ENCODE measurements at places on chromosomes 16 and 17.

GRCh38 chr17:38879878-38880665, 10.2 kb downstream of the LASP1 start:
- DNase-seq = no peak

GRCh38 chr17:34177642-34178041, 77.4 kb upstream of the CCL2 start:
- DNase-seq = no peak

DNA sequence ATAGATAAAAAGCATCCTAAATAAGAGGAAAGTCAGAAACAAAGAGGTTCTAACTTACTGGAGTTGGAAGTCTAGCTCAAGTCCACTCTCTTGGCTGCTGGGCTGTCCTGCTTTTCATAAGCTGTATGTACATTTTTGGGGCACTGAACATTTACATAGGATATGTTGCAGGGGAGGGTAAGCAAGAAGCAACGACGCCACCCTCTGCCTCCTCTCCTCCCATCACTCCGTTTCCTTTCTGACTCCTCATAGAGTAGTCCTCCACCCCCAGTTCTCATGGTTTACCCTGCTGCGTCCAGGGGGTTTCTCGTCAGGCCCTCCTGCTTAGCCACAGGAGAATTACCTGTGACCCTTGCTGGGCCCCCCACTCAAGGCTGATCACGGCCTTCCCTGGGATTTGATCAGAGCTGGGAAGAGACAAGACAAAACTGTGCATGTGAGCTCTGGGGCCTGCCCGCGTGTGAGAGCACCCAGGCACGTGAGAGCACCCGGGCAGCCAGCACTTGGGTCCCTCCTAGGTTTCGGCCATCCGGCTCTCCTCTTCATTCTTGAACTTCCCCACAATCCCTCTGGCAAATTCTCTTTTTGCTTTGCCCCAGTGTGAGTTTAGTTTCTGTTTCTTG, 37.1 kb downstream of the TMEM11 start:
- no peak for DNase-seq

DNA sequence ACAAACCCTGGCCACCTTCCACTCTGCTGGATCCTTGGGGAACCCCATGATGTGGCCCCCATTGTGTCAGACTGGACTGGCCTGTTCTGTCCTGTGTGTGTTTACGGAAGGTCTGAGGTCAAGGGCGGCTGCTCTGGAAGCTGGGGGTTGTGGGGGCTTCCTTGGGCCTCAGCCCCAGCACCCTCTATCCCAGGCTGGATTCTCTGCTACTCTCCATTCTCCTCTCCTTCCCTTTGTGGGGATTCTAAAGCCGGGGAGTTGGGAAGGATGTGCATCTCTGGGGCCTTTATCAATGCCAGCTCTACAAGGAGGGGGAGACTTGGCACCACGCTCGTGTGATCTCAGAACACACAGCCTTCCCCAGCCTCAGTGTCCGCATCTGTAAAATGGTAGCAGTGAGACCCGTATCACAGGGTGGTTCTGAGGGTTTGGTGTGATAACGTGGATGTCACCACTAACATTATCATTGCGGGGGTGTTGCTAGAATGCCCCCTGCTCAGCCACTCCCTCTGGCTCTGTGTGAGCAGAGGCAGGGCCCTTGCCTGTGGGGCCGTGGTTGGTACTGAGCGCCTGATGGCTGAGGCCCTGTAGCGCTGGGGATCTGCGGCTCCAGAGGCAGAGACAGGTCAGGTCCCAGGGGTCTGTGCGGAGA, 18.1 kb downstream of the ADGRG1 start:
- no peak for DNase-seq

GRCh38 chr17:57099165-57099564, 14.1 kb downstream of the AKAP1 start:
- no peak for DNase-seq

DNA sequence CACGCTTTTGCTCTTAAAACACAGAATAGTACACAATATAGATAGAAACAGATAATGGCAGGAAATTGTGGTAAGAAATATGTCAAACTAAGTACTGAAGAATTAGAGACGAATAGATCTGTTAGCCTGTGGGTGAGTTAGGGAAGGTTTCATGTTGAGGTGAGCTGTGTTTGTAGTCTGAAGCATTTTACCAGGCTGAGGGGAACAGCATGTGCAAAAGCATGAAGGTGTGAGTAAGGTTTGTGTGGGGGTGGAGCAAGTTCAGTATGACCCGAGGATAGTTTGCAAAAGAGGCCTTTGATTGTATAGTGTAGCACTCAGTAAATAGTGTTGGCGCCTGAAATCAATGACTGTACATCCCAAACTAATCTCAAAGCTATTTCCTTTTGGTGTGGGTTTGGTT, 13.8 kb downstream of the IGSF6 start:
- DNase-seq = no peak

- no peak for DNase-seq
Measured at GRCh38 chr17:42294469-42295398, 6.4 kb downstream of the STAT5A start.

DNA sequence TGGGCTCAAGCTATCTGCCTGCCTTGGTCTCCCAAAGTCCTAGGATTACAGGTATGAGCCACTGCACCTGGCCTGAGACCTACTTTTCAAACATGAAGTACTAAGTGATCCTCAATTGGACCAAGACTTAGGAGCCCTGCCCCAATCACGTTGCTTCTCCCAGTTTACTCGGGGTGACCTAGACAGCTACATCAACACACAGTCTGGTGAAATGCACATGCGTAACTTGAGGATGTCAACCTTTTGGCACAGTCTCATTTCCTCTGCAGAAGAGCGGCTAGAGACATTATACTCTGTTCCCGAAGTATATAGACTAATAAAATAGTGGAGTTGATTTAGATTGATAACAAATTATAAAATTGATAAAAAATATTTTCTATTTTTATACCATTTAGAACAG, 17.1 kb downstream of the FTO start:
- DNase-seq = no peak

DNA sequence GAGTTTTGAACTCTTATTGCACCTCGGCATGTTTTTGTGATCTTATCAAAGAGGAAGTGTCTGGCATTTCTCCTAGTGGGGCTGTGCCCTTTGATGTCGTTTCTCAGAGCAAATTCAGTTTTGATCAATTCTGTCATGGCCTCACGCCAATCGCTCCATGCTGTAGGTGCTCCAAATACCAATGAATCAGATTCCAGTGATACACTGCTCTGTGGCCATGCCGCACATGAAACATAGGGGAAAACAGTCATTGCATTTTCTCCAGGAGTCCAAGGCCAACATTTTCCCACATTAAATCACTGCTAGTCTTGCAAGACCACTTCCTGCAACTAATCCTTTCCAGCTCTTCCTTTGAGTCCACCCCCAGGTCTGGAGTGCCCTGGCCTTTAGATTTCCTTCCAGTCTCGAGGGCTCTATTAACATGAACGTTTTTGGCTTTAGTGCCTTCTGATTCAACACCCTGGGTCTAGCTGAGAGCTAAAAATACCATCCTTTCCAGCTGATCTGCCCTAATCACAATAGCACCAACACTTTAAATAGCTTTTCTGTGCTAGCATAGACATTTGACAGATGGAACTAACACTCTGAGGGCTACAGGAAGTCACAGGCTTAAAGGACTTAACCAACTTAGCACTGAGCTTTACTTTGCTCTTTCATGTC, 18.2 kb upstream of the RASL10B start:
- no peak for DNase-seq

DNA sequence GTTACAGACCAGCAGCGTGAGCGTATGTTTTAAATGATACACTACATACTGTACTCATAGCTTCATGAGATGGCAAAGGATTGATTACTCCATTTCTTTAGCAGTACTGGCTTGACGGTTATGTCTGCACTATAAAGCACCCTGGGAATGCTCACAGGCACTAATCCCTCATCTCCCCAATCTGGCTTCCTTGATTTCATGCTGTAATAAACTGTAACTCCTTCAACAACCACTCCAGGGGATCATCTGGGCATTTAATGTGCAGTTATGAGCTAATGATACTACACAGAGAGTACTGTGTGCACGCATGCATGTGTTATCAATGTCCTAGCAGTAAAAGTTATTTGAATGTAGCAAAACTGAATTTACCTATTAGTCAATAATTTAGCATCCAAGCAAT, 20.2 kb downstream of the MEIOB start:
- no peak for DNase-seq

- DNase-seq = no peak
Measured at GRCh38 chr17:29156781-29157180, 23.4 kb downstream of the MYO18A start.

DNA sequence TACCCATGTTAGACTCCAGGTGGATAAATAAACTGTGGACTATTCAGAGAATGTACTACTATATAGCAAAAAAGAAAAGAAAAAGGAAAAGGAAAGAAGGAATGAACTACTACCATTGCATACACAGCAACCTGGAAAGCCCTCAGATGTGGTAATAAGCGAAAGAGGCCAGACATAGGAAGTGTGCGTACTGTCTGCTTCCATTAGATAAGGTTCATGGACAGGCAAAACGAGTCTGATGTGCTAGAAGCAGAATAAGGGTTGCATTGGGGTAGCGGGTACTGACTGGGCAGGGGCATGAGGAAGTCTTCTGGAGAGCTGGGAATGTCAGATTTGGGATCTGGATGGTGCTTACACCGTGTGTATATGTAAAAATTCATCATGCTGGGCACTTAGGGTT, 21.8 kb downstream of the CLEC16A start:
- DNase-seq = no peak

DNA sequence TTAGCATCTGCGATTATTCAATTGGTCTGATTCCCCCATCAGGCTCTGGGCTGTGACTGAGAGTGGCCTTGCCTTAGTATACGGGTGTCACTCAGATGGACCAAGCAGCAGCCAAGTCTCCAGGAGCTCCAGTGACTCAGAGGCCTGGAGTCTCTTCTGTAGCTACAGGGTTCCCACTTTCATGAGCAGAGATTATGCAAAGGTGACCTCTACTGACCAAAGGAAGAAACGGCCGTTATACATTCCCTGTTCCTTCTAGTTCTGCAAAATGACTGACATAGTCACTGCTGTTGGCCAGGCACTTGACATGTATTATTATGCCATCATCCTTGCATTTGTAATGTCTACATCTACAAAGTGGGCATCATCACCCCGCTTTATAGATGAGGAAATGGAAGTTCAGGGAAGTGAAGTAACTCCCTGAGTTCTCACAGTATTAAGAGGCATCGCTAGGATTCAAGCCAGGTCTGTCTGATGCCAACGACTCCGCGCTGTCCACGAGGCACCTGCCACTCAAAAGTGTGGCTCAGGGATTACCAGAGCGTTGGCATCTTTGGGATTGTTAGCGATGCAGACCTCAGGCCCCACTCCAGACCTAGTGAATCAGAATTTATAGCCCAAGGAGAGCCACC, 23.3 kb downstream of the SLC38A7 start:
- no peak for DNase-seq

DNA sequence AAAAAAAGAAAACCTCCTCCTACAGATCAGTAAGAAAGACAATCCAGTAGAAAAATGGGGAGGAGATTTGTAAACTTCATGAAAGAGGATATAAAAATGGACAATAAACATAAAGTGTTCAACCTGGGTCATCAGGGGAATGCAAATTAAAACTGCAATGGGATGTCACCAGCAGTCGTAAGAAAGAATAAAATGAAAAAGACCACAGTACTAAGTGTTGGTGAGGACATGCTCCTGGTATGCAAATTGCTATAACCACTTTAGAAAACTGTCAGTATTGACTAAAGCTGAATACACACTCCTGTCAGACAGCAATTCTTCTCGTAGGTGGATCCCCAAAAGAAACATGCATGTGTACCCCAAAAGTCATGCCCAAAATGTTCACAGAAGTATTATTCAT, 265.3 kb upstream of the CACNG5 start:
- no peak for DNase-seq

DNA sequence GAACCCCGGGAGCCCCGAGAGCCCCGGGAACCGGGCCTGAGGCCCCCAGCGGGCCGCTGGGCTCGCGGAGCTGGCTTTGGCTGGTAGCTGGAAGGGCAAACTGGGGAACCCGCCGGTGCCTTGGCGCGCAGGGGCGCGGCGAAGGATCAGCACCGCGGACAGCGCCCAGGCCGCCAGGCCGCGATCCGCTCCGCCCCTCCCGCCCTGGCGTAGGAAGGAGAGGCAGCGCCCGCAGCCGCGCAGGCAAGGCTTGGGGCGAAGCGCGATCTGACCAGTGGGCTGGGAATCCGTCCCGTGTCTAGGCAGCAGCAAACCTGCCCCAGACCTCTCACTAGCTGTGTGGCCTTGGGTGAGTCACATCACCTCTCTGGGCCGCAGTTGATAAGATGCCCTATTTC, 331 bp upstream of the CCDC92B start:
- DNase-seq = peak; percentile 49

DNA sequence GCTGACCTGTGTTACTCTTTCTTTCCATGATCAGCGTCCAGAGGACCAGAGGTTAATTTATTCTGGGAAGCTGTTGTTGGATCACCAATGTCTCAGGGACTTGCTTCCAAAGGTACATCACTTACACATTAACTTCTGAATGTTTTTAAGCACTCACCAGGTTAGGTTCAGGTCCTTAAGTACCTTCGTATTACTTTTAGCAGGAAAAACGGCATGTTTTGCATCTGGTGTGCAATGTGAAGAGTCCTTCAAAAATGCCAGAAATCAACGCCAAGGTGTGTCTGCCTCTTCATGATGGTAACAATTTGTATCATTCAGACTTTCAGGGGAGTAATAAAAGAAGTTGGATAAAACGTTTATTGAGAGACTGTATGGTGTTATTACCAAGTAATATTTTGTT, 3.3 kb downstream of the HERPUD1 start:
- DNase-seq = no peak

- DNase-seq = peak; percentile 16
Measured at GRCh38 chr17:20073055-20073979, 64.2 kb downstream of the SPECC1 start.

DNA sequence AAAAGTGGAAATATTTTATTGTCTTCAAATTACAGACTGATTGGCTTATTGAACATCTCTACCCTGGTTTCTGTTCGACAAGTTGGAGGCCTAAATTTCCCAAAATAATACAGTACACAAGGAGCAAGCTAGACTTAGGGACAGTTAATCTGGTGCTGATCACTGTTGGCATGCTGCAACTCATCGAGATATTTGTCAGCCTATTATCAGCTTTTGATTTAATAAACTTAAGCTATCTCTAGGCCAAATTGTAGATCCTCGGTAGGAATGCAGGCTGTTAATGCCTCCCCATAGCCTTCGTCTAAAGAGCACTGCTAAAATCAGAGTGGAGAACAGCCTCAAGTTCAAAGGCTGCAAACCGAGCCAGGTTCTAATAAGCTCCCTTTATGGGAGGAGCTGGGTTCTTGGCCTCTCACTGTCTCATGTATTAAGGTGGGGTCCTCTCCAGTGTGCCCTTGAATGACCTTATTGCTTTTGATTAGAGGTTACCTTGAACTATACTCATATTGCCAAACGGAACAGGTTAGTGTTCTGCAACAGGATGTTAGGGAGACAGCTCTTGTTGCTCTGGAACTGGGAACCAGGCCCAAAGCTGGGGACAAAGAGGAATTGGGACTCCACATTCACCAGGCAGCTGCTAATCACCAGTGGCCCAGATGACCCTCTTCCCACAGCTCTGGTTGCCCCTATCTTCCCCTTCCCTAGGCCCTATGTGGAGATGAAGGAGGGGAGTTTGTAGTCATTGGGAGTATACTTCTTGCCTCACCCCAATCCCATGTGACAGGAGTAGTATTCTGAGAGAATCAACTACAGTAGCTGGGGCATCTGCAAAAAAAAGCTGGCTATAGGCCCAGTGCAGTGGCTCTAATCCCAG, 69.5 kb upstream of the NOL11 start:
- no peak for DNase-seq

All from activated gamma-delta T cell treated with anti-CD3 and anti-CD28 coated beads, Interleukin-2, amount 50 U/mL, for 16 hours (primary cell).